ENCODE measurements at places on chromosomes 16 and 17. TPM values are rescaled to one million over a fixed set of nuclear protein-coding genes. Genes with fewer than 3 reads are reported as not detected.

Gene OSGIN1
- 0.39 TPM for total RNA-seq

Gene UTP4
- total RNA-seq: 16.5 TPM

Gene C17orf78
- total RNA-seq: not detected

Gene KRTAP4-3
- not detected for total RNA-seq

Gene SLFN12L
- total RNA-seq: not detected

Gene VTN
- under 0.01 TPM for total RNA-seq

Gene SLC52A1
- 0.33 TPM for total RNA-seq

Gene ACE
- 0.39 TPM for total RNA-seq

Gene CORO1A
- total RNA-seq: 5.1 TPM

Gene PFN1
- 275 TPM for total RNA-seq

Gene DLX4
- 0.11 TPM for total RNA-seq

Gene C16orf82
- total RNA-seq: not detected

Gene CTCF
- 34.9 TPM for total RNA-seq

Gene HOXB6
- not detected for total RNA-seq

Gene USP43
- 2.3 TPM for total RNA-seq

Gene TBC1D28
- total RNA-seq: not detected

Gene STX1B
- total RNA-seq: 1.5 TPM

Gene CPHXL2
- not detected for total RNA-seq

Gene TBKBP1
- 20.4 TPM for total RNA-seq

Gene CMTM2
- not detected for total RNA-seq

Gene EME1
- 1.2 TPM for total RNA-seq

Gene ACAP1
- under 0.01 TPM for total RNA-seq

Gene RUNDC1
- 9.8 TPM for total RNA-seq

Gene KRTAP9-4
- total RNA-seq: not detected

Gene KRTAP9-8
- total RNA-seq: not detected

Gene ERI2
- total RNA-seq: 31.0 TPM

Gene FBXL16
- total RNA-seq: 0.11 TPM

Gene PYDC1
- not detected for total RNA-seq

Gene MEIOC
- 0.11 TPM for total RNA-seq

Gene MYH13
- total RNA-seq: not detected

Gene OGFOD1
- total RNA-seq: 109 TPM
